ENCODE measurements at places on chromosomes 6 and 20.

DNA sequence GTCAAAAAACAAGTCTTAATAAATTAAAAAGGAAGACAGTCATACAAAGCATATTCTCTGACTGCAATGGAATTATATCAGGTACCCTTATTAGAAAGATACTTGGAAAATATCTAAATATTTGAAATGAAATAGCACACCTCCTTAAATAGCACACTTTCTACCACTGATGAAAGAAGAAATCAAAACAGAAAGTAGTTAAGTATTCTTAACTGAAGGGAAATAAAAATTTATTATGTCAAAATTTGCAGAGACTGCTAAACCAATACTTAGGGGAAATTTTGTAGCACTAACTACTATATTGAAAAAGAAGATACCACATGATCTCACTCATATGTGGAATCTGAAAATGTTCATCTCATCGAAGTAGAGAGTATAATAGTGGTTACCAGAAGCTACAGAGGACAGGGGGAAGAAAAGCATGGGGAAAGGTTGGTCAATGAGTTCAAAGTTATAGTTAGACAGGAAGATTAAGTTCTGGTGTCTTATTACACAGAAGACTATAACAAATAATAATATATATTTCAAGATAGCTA lies 112.2 kb downstream of the ASCC3 start:
- no peaks in the 10 kb centered on the region for H3K4me1 ChIP-seq
- no peak overlapping the region for H3K27ac ChIP-seq
- no peaks in the 10 kb centered on the region for H3K27me3 ChIP-seq
- DNase-seq: no peak
- H3K4me3 ChIP-seq: no peak overlapping the region

DNA sequence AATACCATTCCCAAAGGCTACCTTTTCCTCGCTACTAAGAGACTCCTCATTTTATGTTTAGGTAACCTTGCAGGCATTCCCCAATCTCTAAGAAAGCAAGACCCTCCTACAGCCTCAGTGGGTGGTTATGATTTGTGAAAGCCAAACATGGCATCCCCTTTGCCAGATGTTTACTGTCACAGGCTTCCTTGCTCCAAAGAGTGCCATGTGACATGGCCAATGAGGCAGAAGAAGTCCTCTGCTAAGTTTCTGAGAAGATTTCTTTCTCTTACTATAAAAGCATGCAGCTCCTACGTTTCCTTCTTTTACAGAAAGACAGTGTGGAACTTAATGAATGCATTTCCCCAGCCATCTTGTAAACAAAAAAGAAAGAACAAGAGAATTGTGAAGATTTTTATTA lies 688.2 kb downstream of the TBC1D32 start:
- H3K4me3 ChIP-seq: no peak overlapping the region
- no peaks in the 10 kb centered on the region for H3K27me3 ChIP-seq
- H3K4me1 ChIP-seq: peaks cover 6% of the 10 kb centered on the region
- DNase-seq: no peak
- H3K36me3 ChIP-seq: no peaks in the 10 kb centered on the region

- no peaks in the 10 kb centered on the region for H3K4me1 ChIP-seq
- no peak overlapping the region for H3K4me3 ChIP-seq
- H3K36me3 ChIP-seq: peaks cover 22% of the 10 kb centered on the region
- H3K27ac ChIP-seq: no peak overlapping the region
Measured at GRCh38 chr6:126030045-126030444, 43.7 kb downstream of the TRMT11 start.

- H3K36me3 ChIP-seq: no peaks in the 10 kb centered on the region
- H3K27me3 ChIP-seq: no peaks in the 10 kb centered on the region
Measured at GRCh38 chr20:44735816-44736169, 9.9 kb upstream of the KCNK15 start.

DNA sequence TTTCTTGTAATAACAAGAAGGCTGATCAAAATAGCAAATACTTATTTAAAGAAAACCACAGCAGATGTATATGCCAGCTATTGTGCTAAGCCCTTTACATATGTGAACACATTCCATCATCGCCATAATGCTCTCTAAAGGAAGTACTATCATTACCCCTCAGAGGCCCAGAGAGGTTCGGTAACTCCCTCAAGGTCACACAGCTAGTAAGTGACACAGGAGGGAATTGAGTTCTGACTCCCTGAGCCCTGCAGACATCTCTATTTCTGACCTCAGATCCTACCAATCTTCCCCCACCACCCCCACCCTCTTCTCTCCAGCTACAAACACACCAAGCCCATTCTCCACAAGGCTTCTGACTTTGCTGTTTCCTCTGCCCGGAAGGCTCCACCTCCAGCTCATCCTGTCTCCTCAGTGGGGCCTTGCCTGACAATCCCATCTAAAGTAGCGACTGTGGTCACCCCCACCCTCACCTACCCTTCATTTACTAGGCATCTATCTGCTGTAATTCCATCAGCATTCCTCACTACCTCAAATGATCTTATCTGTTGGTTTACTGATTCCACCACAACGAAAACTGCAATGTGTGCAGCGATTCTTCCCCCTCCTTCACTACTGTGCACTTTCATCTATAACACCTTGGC lies 234.5 kb downstream of the LRFN2 start:
- no peaks in the 10 kb centered on the region for H3K36me3 ChIP-seq
- H3K4me3 ChIP-seq: no peak overlapping the region
- no peaks in the 10 kb centered on the region for H3K27me3 ChIP-seq
- H3K4me1 ChIP-seq: no peaks in the 10 kb centered on the region
- DNase-seq: no peak
- H3K27ac ChIP-seq: no peak overlapping the region

DNA sequence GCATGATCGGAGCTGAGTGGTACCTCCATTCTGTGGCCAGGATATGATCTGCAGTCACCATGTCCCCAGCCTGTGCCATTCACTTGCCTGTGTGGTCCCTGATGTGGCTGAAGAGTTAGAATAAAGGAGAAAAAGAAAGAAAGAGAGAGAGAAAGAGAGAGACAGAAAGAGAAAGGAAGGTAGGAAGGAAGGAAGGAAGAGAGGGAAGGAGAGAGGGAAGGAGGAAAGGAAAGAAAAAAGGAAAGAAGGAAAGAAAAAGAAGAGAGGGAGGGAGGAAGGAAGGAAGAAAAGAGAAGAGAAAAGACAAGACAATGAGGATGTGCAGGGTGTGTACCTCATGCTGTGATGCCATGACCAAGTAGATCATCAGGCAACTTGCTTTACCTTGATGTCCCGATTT lies 22.1 kb downstream of the ARMC2 start:
- no peak for DNase-seq
- no peak overlapping the region for H3K4me3 ChIP-seq

Measured in RWPE2 (cell line).